ENCODE measurements at places on chromosomes 3 and 15. TPM values are rescaled to one million over a fixed set of nuclear protein-coding genes. Genes with fewer than 3 reads are reported as not detected.

GRCh38 chr15:79089331-79089889, 1.2 kb downstream of the RASGRF1 start:
- no peak for DNase-seq

DNA sequence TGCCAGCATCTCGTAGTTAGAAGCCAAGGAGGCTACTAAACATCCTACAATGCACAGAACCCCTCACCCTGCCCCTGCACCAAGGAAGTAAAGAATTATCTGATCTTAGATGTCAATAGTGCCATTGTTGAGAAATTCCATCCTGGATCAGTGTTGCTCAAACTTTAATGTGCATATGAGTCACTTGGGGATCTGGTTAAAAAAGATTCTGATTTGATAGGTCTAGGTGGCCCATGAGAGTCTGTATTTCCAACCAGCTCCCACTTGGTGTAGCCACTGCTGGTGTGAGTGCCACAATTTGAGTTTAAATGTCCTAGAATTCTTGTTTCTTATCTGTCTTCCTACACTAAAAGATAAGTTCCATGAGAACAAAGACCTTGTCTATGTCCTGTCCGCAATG, 43.7 kb downstream of the TMEM45A start:
- no peak for DNase-seq

GRCh38 chr15:100651253-100651652, 48.9 kb downstream of the ASB7 start:
- DNase-seq: peak; percentile 46

- no peak for DNase-seq
Measured at GRCh38 chr3:21100656-21101359, 650.2 kb downstream of the ZNF385D start.

DNA sequence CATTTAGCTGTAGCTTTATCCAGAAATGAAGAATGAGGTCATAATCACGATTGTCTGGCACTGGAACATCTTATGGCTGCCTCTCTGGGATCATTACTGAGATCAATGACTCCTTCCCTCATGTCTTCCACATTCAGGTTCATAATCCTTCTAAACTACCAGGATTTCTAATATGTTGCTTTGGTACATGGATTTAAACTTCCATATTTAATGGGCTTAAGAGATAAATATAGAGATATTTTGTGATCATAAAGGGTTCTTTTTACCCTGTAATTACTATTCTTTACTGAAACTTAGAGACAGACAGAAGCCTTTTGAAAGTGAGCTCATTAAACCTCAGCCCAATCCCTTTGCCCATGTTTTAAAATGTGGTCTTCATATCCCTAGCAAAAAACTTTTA, 575.4 kb upstream of the ALCAM start:
- no peak for DNase-seq

DNA sequence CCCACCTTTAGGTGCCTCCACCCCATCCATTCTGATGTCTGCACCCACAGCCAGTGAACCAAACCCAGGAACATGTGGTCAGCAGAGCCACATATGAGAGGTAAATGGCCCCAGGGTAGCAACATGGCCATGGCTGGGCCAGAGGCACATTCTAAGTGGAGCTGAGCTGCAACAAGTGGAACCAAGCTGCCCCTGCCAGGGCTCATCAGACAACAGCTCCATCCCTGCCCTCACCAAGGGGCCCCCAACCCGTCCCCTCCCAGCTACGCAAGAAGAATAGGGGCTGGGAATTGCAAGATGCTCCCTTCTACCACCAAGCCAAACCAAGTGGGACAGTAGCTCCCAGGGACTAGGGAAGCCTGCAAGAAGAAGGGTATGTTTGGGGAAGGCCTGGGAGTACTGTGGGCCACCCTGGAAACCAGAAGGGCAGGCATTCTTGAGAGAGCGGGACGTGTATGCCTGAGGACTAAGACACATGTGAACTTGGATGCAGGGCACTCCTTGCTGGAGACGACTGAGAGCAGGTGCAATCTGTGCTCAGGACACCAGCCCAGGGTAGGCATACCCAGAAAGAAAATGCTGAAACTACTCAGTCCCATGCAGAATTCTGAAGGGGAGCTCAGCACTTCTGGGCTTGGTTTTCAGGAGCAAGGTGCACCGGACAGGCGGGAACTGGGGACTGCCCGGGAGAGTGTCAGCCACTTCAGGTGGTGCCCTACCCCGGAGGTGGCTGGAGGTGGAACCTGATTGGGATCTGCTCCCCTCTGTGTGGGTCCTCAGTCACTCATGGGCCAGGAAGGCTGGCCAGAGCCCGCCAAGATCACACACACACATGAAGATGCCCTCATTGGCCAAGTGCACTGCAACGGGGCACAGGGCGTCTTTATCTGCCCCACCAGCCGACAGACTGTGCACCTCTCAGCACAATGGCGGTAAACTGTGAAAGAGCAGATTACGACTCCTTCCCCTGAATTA, 9.5 kb downstream of the MYL3 start:
- no peak for DNase-seq

GRCh38 chr3:81658322-81658997, 103.0 kb downstream of the GBE1 start:
- no peak for DNase-seq

DNA sequence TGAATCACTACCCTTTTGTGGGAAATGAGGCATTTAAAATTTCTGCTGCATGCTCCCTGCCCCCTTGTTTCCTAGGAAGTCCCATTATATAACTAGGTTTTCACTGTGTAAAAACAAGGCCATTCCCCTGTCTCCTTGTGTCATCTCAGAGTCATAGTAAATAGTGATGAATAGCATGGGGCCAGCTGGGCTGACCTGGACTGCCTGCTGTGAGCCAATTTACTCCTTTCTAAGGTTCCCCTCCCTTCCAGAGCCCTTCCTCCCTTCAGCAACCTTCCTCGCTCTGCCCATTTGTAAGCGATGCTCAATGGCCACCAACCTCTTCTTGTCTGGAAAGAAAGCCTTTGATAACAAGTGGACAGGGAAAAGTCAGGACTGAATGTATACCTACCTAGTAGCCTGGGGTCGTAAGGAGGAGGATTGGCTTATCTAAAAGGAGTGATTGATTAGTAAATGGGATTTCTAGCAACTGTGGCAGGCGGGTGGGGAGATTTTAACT, 11.7 kb downstream of the ITGA11 start:
- DNase-seq: no peak

DNA sequence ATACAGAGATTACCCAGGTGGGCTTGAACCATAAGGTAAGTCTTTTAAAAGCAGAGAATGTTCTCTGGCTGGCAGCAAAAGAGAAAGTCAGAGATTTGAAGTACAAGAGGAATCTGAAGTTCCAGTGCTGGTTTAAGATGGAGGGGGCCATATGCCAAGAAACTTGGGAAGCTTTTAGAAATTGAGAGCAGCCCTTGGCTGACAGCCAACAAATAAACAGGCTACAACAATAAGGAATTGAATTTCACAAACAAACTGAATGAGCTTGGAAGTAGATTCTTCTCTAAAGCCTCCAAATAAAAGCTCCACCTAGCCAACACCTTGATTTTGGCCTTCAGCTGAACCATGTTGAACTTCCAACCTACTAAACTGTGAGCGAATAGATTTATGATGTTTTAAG, 85.7 kb downstream of the TRIM42 start:
- DNase-seq: no peak

GRCh38 chr15:37079726-37080125, 20.6 kb downstream of the MEIS2 start:
- DNase-seq: peak; percentile 84

- peak; percentile 26 for DNase-seq
Measured at GRCh38 chr15:77499087-77499760, 78.5 kb downstream of the HMG20A start.

- no peak for DNase-seq
Measured at GRCh38 chr15:62164396-62165103, 535 bp downstream of the C2CD4B start.

DNA sequence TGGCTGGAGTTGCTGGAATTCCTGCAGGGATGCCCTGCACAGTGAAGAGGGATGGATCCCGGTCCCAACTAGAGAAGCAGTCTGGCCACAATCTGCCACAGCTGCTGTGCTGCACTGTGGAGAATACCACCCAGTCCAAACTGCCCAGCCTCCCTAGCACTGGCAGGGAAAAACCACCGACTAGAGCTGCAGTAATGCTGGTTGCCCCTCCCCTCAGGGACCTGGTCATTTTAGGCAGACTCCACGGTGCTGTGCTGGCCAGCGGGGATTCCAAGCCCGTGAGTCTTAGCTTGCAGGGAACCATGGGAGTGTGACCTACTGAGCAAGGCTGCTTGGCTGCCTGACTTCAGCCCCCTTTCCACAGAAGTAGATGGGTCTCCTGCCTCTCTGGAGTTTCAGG, 478.0 kb upstream of the ATP11B start:
- no peak for DNase-seq

- DNase-seq: peak; percentile 92
Measured at GRCh38 chr3:150292891-150293290, 115.2 kb upstream of the TSC22D2 start.

DNA sequence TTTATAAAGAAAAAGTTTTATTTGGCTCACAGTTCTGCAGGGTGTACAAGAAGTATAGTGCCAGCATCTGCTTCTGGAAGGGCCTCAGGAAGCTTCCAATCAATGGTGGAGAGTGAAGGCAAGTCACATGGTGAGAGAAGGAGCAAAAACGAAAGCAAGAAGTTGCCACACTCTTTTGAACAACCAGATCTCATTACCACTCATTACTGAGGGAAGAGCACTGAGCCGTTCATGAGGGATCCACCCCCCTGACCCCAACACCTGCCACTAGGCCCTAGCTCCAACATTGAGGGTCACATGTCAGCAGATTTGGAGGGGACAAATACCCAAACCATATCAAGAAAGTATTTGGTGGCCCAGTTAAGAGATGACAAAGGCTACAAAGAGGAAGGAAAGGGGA, 239.3 kb upstream of the UBE2E1 start:
- no peak for DNase-seq

- peak; percentile 24 for DNase-seq
Measured at GRCh38 chr3:133443649-133444422, 44.0 kb downstream of the BFSP2 start.

- no peak for DNase-seq
Measured at GRCh38 chr3:133833880-133834620, 28.4 kb downstream of the SRPRB start.

GRCh38 chr3:181976526-181976925, 264.8 kb downstream of the SOX2 start:
- DNase-seq: no peak

GRCh38 chr3:142470826-142471225, 23.0 kb upstream of the XRN1 start:
- DNase-seq: no peak

The FMN1 gene
- 7.3 TPM for polyA plus RNA-seq

The FBXO40 gene
- polyA plus RNA-seq: not detected

The CRTC3 gene
- polyA plus RNA-seq: 14.8 TPM

The PCLAF gene
- 60.5 TPM for polyA plus RNA-seq

The CHRD gene
- 0.09 TPM for polyA plus RNA-seq

The DNAH12 gene
- 0.02 TPM for polyA plus RNA-seq

The GAP43 gene
- 0.51 TPM for polyA plus RNA-seq

The RASGRP1 gene
- 1.4 TPM for polyA plus RNA-seq

The CSPG5 gene
- polyA plus RNA-seq: 0.10 TPM
